ENCODE measurements at places on chromosomes 5 and 9. TPM values are rescaled to one million over a fixed set of nuclear protein-coding genes. Genes with fewer than 3 reads are reported as not detected.

- DNase-seq: no peak
Observed at GRCh38 chr9:136881691-136882108, 4.6 kb upstream of the TRAF2 start.

DNA sequence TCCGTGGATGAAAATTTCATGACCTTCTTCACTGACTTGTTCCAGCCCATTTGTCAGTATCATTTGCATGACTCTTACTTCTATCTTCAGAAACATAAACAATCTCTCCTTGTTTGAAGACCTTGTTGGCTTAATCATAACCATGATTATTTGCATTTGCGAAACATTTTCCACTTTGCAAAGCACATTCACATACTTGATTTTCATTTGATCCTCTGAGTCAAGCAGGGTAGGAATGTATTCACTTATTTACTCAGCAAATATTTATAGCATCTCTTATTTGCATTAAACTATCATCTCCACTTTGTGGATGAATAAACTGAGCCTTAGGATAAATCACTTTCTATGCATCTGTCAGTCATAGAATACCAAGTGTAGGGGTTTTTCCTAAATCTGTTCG lies 343.0 kb upstream of the SGCD start:
- peak; percentile 59 for DNase-seq

DNA sequence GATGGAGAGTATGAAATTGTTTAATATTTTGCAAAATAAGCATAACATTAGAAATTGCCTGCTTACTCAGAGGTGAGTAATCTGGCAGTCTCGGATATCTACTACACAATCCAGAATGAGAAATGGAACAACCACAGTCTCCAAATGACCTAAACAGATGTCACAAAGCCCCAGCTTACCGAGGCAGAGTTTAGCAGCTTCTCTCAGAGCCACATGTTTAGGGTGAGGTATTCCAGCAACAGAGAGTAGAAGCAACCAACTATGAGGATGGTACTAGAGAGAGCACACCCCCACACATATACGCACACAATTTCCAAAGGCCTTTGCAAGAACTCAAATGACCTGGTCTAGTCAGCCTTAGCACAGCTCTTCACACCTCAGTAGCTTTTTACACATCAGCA lies 122.7 kb upstream of the LPAR1 start:
- DNase-seq: peak; percentile 62

DNA sequence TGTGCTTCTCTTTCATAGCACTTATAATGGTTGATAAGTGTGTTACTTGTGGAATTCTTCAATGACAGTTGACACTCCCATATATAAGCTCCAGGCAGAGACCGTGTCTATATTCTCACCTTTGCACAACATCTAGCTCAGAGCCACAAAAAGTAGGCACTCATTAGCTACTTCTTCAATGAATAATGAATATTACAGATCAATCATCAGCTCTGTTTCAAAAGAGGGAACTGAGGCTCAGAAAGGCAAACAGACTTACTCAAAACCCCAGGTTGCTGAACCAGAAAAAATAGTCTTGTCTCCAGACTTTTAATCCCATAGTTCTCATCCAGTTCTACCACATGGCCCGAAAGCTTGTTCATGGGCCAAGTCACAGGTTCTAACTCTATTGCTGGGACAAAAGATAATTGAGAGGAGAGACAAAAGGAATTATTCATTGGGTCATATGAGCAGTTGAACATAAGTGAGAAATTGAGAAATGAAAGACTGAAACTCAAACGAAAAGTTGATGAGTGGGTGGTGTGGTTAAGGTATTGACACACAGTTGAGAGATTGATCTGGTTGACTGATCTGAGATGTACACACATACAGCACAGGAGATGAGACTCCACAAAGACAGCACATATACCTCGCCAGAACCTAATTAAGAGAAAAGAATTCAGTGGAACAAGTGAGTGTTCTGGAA lies 381.6 kb downstream of the EFNA5 start:
- no peak for DNase-seq

DNA sequence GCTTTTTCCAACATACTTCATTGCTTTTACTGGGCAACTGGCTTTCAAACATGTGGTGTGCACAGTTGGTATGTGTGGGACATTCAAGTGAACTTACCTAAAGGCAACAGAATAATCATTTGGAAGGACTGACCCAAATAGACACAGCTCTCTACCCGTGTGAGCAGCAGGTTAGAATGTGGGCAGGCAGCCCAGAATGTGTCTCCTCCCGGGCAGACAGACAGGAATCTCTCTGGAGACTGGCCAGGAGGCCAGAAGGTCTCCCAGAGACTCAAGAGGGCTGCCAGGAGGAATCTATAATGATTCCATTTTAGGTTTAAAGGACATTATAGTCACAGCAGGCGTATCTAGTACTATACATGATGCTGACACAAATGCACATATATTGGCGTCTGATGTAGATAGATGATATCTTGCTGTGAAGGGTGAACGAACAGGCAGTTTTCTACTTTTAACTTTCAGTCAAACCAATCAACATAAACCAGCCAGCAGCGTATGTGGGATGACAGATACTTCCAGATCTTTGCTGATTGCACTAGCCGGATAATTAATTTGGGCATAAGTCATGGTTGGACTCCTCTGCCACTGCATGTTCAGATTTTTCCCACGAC lies 297.4 kb upstream of the ZNF608 start:
- peak; percentile 74 for DNase-seq

DNA sequence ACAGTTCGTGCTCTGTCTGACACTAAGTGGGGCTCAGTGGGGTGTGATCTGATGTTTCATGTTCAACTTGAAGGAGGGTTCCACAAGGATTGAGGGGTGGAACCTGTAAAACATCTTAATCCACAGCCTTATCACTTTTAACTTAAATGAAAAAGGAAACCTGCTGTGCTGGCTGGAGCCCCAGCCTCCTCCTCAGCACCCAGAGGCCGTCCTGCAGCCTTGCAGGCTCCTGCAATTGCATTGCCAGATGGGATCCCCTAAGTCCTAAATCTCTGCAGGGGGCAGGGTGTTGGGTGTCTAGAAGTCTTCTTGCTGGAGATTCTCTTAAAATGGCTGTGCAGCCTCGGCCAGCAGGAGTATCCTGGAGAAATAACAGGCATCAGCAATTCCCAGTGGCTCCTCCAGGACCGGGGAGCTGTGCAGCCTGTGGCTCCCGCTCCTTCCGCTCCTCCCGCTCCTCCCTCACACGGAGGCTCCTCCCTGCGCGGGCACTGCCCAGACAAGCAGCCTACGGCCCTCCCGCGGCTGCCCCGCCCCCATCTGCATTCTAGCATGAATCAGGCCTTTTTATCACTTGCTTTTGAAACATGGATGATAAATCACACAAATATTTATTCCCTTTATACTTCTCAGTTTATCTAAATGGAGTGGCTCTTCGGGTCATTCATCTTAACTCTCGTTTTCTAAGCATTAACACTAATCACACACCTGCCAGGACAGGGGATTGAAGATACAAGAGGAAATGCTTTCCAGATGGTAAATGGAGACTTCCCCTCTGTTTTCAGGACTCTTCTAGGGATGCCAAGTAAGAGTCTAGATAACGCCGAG lies 131.0 kb downstream of the ADAMTS16 start:
- no peak for DNase-seq

DNA sequence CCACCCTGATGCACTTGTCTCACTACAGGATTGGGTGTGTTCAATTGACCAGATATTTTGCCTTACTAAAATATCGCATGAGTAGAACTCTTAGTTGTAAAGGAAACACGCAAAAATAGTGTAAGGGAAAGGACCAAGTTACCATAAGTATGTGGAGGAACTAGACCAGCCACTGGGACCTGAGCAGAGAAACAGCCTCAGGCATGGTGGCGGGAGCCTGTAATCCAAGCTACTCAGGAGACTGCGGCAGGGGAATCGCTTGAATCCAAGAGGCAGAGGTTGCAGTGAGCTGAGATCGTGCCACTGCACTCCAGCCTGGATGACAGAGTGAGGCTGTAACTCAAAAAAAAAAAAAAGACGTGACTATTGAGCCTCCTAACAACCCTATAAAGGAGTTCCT lies 117.9 kb upstream of the SPATA31C2 start:
- DNase-seq: no peak

- no peak for DNase-seq
Observed at GRCh38 chr5:103256178-103256577, 2.4 kb upstream of the MACIR start.

DNA sequence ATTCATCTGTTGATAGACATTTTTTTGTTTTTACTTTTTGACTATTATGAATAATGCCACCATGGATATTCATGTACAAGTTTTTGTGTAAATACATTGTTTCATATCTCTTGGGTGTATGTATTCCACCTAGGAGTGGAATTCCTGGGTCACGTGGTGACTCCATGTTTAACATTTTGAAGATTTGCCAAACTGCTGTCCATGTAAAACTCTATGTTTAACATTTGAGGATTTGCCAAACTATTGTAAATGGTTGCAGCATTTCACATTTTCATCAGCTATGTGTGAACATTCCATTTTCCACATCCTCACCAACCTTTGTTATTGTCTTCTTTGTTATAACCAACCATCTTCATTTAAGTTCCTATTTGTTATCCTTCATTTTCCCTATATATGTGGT lies 12.2 kb downstream of the TMEFF1 start:
- no peak for DNase-seq

- no peak for DNase-seq
Observed at GRCh38 chr5:116673453-116673852, 98.8 kb upstream of the SEMA6A start.

DNA sequence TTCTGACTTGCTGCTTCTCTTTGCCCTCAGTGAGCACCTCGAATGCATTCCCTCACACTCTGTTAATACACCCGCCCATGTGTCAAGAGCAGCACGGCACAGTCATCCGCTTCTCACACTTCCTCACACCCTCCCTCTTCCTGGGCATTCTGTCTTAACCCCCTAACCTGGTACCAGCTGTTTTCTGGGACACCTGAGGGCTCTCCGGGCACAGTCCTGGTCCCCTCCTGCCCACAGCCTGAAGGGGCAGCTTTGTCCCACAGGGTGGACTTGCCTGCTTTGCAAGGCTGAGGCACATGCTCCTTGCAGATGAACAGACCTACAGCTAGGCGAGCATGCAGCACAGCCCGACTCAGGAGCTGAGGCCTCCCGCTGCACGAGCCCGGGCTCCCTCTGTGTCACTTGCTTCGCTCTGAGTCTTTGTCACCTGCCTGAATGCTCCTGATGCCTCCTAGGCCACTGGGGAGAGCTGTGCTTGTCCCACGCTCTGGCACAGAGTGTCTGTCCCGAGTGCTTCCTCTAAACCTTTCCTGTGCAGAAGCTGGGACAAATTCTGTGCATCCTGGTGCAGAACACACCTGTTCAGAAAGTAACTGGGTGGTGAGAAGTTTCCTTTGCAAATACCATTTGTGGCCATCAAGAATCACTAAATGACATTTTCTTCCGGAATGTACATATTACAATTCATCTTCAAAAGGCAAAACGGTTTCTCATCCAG lies 47.8 kb downstream of the AHRR start:
- no peak for DNase-seq

The LCN9 gene
- polyA plus RNA-seq: not detected

DNA sequence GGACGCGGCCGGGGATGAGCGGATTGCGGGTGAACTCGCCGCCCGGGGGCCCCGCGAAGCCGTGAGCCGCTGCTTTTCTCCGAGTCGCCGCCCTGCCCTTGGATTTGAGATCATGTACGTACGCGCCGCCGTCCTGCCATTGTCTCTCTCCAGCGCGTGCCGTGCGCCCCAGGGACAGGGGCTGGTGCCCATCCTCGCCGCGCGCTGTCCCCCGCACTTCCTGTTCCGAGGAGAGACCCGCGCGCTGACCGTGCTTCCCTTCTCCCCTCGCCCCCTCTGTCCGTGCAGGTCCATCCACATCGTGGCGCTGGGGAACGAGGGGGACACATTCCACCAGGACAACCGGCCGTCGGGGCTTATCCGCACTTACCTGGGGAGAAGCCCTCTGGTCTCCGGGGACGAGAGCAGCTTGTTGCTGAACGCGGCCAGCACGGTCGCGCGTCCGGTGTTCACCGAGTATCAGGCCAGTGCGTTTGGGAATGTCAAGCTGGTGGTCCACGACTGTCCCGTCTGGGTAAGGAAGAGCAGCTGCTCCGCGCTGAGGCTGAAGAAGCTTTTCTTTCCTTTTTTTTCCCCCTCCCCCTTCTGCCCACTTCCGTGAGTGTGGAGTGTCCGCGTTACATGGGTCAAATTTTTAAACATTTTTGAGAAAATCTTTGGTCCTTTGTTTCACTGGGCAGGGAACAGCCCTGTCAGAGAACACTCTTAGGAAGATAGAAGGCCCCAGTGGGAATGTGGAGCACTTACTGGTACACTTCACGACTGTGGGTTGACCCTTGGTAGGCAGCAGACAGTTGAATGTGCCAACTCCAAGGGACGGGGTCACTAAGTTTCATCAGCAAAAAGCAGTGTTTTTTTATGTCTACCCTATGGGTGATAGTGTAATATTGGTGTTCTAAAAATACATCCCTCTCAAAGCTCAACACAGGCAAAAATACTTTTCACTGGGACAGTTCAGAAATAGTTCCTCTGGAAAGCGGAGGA lies 727 bp downstream of the RHOBTB3 start:
- peak; percentile 89 for DNase-seq

The RMND5B gene
- polyA plus RNA-seq: 29.6 TPM

- no peak for DNase-seq
Observed at GRCh38 chr5:14595891-14596290, 14.3 kb downstream of the OTULINL start.

The SLC6A3 gene
- polyA plus RNA-seq: not detected

- DNase-seq: no peak
Observed at GRCh38 chr5:17763301-17763700, 129.0 kb downstream of the TAF11L14 start.

The KCNN2 gene
- 6.7 TPM for polyA plus RNA-seq

- DNase-seq: no peak
Observed at GRCh38 chr5:144390133-144390532, 219.5 kb downstream of the KCTD16 start.

DNA sequence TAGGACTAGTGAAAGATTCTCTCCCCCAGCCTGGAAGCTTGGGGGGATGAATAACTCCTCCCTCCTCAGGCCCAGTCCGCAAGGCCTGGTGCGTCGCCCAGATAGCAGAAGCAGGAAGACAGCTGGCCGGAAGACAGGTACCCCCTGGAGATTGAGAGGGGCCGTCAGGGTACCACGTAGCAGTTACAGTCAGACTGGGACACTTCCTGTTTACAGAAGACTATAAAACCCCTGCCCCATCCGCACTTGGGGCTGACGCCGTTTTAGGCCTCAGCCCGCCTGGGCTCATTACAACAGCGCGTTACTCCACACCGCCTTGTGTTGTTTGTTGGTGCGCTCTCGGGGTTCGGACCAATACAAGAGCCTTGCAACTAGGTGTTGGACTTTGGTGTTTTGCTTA lies 15.4 kb downstream of the SEMA6A start:
- no peak for DNase-seq

GRCh38 chr9:29659736-29660135 lies 2086.5 kb upstream of the C9orf72 start:
- no peak for DNase-seq

- DNase-seq: no peak
Observed at GRCh38 chr5:52560366-52560765, 227.3 kb upstream of the ITGA1 start.

The ZDHHC12 gene
- 6.5 TPM for polyA plus RNA-seq

DNA sequence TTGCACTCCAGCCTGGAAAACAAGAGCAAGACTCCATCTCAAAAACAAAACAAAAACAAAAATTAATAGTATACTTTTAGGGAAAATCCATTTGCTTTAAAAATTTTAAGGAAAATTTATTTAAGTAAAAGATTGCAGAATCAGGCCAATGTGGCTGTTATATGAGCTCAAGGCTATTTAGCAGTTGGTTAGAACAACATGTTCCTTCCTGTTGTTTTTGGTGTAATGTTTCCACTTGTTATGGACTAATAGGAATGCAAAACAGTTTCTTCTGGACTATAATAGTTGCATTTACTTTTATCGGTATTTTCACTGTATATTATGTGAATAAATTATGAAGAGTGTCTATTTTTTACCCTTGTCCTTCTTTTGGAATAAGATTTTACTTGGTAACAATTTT lies 3.0 kb upstream of the CDC42SE2 start:
- no peak for DNase-seq
